Activated naive CD4-positive, alpha-beta T cell treated with Interleukin-2 at 50 U/mL for 16 hours (primary cell): ENCODE measurements at places on chromosomes 7 and 10.

GRCh38 chr7:159211540-159212182 is 67.0 kb upstream of the VIPR2 start:
- DNase-seq: no peak

DNA sequence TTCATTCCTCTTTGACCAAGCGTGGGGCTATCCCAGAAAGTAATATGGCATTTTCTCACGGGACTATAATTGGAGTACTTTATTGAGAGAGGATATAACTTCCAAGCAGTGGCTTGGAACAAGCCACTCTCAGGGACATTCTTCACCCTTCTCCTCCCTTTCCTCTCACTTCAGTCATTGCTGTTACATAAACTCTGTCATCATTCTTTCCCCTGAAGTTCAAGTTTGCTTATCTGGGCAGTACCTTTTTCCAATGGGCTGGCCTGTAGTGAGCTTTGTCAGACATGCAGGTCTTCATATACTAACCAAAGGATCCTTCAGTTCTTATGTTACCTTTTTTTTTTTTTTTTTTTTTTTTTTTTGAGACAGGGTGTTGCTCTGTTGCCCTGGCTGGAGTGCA is 58.7 kb upstream of the KMT2E start:
- DNase-seq: no peak

GRCh38 chr7:154178895-154179294 is 126.7 kb downstream of the DPP6 start:
- no peak for DNase-seq

DNA sequence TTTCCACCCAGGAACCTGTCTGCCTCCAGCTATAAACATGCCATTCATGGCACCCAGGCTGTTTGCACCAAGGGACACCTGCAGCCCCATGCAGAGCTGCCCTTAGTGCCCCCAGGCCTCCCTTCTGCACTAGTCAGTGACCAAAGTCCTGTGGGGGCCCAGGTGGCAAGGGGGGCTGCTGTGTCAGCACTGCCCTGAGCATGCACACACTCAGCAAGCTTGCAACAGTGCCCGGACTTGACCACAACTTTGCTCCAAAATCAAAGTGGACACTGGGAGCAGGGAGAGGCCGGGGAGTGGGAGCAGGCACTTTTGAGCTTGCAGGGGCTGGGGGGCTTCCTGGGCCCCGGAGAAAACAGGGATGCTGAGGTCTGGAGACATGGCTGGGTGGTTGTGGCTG is 192.9 kb upstream of the MBL2 start:
- no peak for DNase-seq

GRCh38 chr10:89836840-89837164 is 135.4 kb downstream of the KIF20B start:
- DNase-seq: no peak

DNA sequence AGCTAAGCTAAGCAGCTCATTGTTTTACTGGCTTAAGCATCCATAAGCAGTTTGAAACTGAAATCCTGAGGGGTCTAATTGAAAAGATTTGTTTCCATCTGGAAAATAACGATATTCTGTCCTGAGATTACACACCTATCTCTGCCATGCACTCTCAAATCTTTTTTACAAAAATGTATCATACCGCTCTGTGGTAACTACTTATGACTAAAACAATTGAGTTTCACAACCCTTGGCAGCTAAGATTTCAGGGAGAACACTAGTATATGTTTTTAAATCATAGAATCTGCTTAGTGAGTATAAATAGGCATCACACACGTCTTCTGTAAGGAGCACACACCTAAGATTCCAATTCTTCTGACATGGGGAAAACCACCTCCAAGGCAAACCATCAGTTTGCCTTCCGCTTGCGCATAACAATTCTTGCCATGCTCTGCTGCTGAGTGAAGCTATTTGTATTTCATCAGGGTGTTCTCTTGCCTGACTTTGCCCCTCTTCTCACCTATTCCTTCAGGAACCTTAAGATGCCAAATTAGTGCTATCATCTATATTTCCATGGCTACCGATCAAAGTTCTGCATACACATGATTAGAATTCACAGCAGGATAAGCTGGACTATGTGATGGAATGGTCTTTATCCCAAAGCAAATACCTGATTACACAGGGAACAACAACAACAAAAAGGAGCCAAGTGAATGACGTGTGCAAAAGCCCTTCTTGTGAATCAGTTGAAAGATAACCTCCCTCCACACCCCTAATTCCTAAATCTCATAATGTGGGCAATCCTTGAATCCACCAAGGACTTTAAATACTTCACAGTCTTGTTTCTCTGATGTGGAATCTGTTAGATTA is 40.9 kb downstream of the PRPF18 start:
- DNase-seq: no peak

DNA sequence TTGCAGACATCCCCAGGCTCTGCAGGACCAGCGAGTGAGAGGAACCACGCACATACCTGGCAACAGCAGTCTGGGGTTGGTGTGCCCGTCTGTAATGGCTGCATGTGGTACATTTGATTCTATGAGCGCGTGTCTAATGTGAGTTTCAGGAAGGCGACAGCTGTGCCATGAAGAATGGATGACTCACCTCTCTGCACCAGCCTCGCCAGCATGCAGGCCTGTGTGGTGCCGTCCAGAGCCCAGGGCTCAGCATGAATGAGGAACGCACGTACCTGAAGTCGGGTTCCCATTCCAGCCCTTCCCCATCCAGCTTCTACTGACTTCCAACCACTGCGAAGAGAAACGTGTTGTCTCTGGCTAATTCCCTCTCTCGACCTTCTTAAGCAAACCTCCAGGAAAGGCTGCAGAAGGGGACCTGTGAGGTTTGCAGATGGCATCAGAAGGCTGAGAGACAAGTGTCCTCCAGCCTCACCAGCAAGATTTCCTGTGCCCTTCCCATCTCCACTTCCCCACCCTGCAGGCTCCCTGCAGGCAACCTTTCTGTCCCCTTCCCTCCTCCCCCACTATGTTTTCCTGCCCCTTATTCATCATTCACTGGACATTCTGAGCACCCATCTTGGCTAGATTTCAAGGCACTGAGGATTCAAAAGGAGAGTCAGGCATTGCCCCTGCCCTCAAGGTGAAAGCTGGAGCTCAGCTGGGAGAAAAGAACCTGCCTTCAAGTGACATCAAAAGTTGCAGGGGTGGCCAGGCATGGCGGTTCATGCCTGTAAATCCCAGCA is 54.3 kb downstream of the ASB13 start:
- DNase-seq: no peak

DNA sequence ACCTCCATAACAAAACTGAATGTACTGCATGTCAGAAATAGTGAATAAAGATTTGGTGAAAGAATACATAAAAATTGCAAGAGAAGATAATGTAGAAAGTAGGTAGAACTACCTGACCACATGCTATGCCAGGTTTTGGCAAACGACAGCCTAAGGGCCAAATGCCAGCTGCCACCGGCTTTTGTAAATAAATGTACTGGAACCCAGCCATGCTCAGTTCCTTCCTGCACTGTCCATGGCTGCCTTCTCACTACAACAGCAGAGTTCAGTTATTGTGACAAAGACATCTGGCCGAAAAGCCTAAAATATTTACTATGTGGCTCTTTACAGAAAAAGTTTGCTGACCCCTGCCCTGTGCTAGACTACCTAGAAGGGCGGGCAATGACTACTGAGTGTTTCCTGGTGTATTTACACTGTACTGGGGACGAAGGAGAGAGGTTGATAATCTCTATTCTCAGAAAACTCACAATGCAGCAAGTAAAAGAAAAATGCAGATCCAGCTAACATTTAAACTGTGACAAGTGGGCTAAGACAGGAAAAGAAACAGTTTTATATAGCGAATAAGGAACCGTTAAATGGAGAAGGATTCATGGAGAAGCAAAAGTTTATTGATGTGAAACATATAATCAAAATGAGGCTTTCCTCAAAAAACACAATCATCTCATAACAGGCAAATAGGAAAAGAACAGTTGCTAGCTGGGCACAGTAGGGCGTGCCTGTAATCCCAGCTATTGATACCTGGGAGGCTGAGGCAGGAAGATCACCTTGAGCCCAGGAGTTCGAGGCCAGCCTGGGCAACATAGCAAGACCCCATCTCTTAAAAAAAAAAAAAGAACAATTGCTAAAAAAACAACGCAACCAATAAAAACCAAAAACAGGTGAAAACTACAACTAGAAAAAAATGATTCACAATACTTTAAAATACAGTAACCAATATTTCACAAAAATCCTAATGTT is 13.7 kb downstream of the KIN start:
- no peak for DNase-seq

DNA sequence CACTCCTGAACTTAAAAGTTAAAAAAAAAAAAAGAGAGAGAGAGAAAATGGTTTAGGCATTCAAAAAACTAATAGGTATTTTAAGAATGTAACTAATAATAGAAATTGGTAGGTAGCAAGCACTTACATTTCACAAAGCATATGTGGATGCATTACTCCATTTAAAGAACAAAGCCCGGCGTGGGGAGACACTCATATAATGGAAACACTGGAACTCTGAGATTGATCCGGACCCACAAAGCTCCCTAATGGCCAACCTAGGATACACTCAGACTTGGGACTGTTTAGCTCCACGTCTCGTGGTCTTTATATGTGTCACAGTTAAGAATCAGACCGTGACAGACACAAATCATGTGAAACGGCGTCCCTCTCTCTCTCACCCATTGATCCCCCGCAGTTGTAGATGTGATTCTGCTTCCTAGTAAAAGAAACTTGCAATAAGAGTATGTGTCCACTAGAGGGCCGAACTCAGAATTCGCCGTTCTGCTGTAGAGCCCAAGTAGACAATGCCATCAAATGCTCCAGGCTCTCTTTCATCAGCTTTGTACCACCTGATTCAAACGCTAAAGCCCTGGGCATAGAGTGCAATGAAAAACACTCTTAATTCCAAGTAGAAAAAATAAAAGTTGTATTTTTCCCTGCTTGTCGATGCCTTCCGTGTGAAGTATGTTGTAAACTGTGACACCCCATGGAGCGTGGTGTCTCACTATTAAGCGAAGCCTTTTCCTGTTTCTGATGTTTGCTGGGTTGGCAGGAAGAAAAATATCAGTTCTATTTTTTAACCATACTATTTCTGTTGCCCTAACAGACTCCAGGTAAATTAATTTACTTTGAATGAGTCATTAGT is 429.0 kb upstream of the MTPN start:
- peak; percentile 3 for DNase-seq

DNA sequence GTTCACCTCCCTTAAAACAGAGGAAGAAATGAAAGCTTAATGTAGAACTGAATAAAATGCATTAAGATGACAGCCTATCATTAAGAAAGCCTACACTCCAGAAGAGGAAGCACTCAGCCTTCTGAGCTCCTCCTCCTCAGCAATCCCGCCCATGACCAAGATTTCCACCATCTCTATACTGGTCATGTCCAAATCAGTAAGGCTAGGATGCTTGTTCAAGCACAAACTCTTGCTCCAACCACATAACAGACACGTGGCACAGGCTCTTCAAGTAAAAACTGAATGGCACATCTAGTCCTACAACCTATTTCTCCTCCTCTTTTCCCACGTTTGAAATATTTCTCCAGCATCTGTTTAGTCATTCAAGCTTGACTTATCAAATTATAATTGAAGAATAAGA is 454.1 kb downstream of the PARD3 start:
- no peak for DNase-seq

- no peak for DNase-seq
These were observed 16.7 kb downstream of the ITGB1 start for GRCh38 chr10:32941357-32941756.

DNA sequence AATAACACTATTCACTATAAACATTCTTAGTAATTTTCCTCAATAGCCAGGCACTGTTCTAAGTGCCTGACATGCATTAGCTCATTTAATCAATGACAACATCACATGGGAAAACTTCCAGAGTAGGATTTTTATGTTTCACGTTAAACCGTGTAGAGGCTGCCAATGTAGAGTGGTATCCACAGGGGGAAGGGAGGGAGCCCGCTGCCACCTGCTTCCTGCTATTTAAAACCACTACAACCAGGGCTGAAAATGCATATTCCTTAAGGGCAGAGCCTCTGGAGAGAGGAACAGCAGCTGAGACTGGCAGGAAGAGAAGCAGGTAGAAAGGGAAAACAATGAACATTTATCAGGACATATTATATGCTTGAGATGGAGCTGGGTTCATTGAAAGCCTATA is 684.3 kb upstream of the AUTS2 start:
- no peak for DNase-seq

DNA sequence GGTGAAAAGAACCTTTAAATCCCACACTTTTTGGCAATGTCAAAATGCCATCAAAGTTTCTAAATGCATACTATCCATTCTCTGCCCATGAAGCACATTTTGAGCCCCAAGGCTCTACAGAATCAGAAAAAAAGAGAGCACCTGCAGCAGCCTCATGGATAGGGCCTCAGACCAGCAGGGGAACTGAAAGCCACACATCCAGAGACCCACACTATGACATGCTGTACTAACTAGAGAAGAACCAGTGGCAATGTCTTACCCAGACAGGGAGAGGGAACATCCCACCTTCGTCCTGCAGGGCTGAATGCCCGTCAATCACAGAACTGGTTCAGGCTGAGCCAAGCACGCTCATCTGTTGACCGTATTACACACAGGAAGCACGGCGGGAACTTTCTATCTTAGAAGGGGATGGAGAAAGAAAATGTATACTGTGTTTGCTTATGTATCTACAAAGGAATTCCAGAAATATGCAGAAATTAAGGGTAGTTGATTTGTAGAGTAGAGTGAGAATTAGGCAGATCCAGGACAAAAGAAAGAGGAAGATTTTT is 237.2 kb downstream of the GLI3 start:
- no peak for DNase-seq

- DNase-seq: no peak
These were observed 4.7 kb downstream of the TMEM236 start for GRCh38 chr10:17756557-17757217.

- DNase-seq: no peak
These were observed 353.8 kb downstream of the GPR37 start for GRCh38 chr7:124411796-124412195.

GRCh38 chr10:36640626-36641025 is 484.8 kb upstream of the ANKRD30A start:
- DNase-seq: no peak

DNA sequence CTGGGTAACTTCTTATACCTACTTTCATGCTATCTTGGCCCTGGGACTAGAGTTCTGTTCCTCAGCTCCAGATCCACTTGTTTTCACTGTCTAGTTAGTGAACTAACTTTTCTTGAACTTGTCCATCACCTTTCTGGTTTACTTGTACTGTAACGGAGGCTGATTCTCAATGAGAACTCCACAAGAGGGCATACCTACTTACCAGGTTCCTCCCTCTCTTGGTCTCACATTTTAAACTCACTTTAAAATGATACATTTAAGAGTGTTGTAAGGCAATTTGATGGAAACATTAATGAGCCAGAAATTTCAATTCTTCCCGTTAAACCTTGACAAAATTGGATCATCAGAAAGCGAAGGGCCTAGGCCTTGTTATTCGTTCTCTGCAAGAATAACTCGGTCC is 111.6 kb downstream of the MAGI2 start:
- no peak for DNase-seq
